ENCODE measurements at places on chromosomes 3 and 15. TPM values are rescaled to one million over a fixed set of nuclear protein-coding genes. Genes with fewer than 3 reads are reported as not detected.

Gene KBTBD13
- total RNA-seq, result 2.6 TPM

Gene PARP15
- total RNA-seq, result 1.7 TPM

Gene ITIH3
- 2.1 TPM for total RNA-seq

Gene TEX55
- not detected for total RNA-seq

Gene CASR
- not detected for total RNA-seq

Gene LRTM1
- total RNA-seq, result not detected

DNA sequence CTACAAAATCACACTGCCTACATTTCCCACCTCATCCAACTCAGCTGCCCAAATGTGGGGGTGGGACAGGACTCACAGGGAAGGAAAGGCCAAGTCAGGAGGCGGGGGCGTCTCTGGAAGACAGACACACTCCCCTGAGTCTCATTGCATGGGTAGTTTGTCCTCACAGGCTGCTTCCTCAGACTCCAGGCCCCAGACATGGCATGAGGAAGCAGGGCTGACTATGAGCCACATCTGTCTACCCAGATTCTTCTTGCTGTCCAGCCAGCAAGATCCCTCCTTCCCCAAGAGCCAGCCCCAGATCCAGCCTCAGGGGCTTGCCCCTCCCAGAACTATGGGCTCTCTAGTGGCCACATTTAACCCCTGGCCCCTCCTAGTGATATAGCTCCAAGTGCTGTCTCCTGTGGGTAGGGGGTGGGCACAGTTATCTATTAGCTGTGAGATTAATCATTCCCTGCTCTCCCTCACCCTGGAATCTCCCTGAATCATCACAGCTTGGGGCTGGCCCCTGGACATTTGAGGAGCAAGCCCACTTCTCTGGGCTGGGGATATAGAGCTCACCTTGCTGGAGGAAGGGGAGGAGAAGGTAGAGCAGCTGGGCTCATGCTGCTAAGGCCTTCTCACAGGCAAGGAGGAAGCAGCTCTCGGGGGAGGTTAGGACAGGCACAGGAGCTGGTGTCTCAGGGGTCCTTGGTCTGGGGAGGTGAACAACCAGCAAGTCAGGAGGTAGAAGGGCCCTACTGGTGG, 2.1 kb upstream of the CCDC33 start:
- DNase-seq, result no peak

GRCh38 chr3:62109534-62109933, 263.8 kb downstream of the FEZF2 start:
- DNase-seq, result peak; percentile 73

GRCh38 chr15:59691194-59691805, 2.2 kb upstream of the BNIP2 start:
- DNase-seq, result no peak

- no peak for DNase-seq
These were observed 112.7 kb downstream of the TNIK start for GRCh38 chr3:171347301-171348039.

DNA sequence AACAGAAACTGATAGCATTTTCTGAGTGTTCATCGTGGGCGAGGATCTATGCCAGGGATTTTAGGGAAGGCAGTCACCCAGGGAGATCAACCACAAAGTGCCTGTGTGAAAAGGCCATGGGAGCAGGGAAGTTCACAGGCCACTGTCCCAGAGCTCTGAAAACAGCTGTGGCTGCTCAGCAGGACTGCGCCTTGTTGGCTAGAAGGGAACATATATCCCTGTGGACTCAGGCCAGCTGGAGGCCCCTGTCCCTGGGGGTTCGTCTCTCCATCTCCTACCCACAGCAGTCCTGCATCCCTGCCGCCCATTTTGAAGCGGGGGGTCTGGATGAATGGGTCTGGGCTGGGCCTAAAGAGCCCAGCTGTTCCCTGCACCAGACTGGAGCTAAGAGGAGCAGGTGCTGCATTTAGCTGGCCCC, 27.8 kb downstream of the PPCDC start:
- DNase-seq, result no peak

GRCh38 chr3:58688574-58688973, 22.0 kb upstream of the FAM3D start:
- no peak for DNase-seq

GRCh38 chr3:8204853-8205650, 296.6 kb upstream of the LMCD1 start:
- no peak for DNase-seq

- DNase-seq, result no peak
These were observed 57.0 kb downstream of the ISL2 start for GRCh38 chr15:76393614-76394013.

GRCh38 chr3:56064684-56065083, 403.6 kb downstream of the ERC2 start:
- DNase-seq, result no peak

- DNase-seq, result no peak
These were observed 9.1 kb downstream of the ADAMTS17 start for GRCh38 chr15:100332721-100333120.

- DNase-seq, result no peak
These were observed 120.9 kb downstream of the DTWD1 start for GRCh38 chr15:49741712-49742111.
